ENCODE measurements at places on chromosomes 2 and 18.
A peak's percentile ranks its signal among the peaks of the same experiment; 100 is the strongest.

- DNase-seq = no peak
These were observed 35.7 kb downstream of the ODC1 start for GRCh38 chr2:10412380-10412779.

GRCh38 chr2:182951948-182952663, 85.7 kb upstream of the FRZB start:
- no peak for DNase-seq

DNA sequence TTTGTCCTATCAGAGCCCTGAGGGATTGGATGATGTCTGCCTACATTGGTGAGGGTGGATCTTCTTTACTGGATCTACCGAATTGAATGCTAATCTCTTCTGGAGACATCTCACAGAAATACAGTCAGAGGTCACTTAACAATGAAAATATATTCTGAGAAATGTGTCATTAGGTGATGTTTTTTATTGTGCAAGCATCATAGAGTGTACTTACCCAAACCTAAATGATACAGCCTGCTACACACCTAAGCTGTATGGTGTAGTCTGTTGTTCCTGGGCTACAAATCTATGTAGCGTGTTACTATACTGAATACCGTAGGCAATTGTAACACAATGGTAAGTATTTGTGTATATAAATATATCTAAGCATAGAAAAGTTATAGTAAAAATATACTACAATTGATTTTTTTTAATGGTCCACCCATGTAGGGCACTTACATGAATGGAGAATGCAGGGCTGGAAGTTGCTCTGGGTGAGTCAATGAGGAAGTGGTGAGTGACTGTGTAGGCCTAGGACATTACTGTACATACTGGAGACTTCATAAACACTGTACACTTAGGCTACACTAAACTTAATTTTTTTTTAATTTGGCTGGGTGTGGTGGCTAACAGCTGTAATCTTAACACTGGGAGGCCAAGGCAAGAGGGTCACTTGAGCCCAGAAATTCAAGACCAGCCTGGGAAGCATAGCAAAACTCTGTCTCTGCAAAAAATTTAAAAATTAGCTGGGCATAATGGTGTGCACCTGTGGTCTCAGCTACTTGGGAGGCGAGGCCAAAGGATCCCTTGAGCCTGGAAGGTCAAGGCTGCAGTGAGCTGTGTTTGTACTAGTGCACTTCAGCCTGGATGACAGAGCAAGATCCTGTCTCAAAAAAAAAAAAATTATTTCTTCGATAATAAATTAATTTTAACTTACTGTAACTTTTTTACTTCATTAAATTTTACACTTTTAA, 226.3 kb upstream of the UBE2E3 start:
- no peak for DNase-seq

DNA sequence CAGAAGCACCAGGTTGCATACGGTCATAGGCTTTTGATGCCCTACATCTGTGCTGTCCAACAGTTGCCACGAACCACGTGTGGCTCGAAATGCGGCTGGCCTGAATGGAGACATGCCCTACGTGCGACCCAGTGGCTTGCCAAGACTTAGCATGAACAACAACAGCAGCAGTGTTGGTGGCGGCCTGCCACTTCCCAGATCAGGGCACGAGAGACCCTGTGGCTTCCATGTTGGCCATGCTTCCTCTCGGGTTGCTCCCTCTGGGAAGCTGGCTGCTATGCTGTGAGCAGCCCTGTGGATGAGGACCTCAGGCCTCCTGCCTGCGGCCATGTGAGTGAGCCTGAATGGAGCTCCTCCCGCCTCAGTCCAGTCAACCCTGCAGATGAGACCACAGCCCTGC, 212.3 kb downstream of the HDAC4 start:
- no peak for DNase-seq

- no peak for DNase-seq
These were observed 15.3 kb upstream of the ID2 start for GRCh38 chr2:8666581-8666980.

DNA sequence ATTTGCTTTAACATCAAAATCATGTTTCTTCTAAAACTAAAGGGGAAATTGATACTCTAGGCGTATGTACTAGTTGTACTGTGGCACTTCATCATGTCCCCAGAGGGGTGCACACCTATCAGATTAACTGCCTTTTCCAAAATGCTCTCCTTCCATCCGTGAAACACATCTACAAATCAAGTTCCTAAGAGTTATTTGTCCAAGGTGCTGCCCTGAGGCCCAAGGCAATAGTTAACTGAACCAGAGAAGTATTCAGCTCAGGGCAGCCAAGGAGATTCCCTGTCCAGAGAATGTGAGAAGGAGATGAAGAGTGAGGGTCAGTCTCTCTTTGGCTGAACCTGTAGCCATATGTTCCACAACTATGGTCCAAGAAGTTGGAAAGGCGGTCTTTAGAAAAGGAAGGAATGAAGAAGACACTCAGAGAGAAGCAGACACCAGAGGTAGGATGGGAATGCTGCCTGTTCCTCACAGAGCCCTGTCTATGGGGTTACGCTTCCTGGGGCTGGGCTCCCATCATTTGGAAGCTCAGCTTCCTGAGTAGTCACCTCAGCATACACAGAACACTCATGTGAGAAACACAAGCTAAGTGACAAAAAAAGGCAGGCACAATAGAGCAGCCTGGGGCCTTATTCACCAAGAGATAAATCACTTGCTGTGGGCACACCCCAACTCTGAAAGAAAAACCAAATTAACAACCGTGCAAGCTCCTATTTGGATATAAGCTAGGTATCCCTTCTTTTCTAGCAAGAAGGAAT, 55.6 kb downstream of the ANKRD44 start:
- no peak for DNase-seq

DNA sequence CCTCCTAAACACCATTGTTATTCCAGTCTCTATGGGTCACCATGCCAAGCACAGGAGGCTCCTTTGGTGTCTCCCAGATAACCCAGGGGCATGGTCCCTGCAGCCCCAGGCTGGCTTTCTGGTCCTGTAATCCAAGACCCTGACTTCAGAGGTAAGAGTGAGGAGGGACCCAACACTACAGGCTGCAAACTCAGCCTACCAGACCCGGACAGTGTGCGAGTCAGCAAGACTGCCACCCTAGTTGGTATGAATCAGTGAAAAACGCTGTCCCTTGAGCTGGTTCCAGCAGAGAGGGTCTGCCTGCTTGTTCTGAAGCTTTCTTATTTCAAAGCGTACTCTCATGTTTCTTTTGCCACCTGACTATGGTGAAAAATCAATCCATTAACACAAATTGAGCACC, 47.6 kb upstream of the ZFP36L2 start:
- DNase-seq = no peak

GRCh38 chr2:173545364-173545763, 190.7 kb downstream of the CDCA7 start:
- peak; percentile 32 for DNase-seq

DNA sequence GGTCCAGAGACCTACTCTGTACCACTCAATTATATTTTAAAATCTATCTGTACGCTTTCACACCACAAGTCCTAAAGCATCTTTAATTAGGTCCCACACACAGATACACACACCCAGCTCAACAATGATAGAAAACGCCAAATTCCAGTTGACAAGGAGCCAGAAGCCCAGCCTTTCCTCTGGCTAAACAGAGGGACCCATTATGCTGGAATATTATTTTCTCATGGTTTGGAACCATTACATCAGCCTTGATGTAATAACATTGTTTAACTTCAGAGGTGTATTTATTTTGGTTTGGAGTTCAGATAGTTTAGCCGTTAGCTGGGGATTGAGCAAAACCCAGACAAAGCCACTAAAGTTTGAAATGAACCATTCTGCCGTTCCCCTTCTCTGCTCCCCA, 14.0 kb upstream of the INHBB start:
- no peak for DNase-seq

- DNase-seq = no peak
These were observed 25.6 kb upstream of the TGIF1 start for GRCh38 chr18:3424280-3424890.

DNA sequence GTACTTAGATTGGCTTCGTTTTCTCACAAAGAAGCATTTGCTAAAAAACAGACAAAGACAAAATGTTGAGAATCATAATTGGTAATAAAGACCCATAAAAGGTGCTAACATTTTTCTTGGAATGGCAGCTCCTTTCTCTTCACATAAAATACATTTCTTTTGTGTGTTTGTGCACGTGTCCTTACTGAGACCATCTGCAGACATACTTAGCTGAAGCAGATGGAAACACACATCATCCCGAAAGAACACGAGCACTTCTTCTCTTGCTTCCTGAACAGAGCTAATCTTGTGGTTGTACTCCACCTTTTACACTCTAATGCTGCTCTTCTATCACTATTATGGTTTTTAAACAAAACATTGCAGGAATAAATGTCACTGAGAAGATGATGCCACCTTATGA, 142.5 kb downstream of the SPHKAP start:
- no peak for DNase-seq

GRCh38 chr2:106306387-106306786, 112.3 kb upstream of the UXS1 start:
- no peak for DNase-seq

GRCh38 chr2:40016151-40016885, 237.3 kb upstream of the THUMPD2 start:
- no peak for DNase-seq

DNA sequence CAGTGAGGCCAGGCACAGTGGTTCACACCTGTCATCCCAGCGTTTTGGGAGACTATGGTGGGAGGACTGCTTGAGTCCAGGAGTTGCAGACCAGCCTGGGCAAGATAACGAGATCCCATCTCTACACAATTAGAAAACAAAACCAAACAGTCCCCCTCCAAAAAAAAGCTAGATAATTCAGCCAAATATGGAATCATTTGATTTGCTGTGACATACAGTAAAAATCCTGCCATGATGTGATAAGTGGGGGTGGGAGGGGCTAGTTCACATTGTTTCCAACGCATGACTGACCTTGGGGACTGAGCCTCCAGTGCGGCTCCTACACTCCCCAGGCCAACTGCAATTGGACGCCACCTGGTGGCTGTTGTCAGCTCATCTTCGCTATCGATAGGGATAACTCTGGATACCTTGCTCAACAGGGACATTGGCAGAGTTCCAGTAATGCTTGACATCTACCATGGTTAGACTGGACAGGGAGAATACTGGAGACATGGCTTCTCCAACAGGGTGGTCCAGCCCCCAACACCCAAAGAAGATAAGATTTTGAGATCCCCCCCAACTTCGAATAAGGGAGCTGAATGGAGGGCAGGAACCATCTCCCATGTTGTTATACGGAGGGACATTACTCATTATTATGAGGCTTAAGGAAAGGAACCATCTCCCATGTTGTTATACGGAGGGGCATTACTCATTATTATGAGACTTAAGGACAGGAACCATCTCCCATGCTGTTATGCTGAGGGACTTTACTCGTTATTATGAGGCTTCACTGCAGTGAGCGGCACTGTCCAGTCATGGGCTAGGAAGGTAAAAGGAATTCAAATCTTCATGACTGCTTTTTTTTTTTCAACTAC, 135.9 kb downstream of the TGIF1 start:
- peak; percentile 67 for DNase-seq

DNA sequence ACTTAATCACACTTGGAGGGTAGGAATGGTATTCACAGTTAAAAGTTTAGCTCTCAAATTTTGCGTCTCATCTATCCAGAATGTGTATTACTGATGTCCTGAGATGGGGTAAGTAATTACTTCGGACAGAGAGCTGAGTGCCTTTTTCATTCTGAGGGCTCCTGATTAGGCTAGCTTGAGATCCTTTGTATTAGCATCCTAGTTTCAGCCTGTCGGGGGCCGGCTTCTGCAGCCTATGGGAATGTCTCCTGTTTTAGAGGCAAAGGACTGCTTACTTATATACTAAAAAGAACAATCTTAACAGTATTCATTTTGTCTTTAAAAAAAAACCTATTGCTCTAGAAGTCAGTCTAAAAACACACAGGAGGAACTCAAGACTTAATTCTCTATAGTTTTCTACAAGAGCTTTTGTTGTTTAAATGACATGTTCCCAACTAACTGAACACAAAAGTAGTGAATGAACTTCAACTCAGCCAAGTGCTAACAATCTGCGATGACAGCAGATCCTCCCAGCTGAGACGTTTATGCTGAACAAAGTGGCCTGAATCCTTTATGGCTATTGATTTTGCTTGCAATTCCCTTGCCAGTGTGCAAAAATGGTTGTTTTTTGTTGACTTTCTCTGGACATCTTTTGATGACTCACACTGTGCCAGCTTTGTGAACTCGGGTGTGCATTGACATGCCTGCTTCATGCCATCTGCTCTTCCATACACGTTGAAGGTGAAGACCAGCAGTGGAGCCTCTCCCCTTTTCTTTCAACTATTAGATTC, 118.7 kb downstream of the LYPD6B start:
- no peak for DNase-seq

- peak; percentile 6 for DNase-seq
These were observed 258.5 kb downstream of the DOK6 start for GRCh38 chr18:69659142-69659651.

GRCh38 chr2:150944315-150944714, 317.3 kb downstream of the RBM43 start:
- no peak for DNase-seq

- no peak for DNase-seq
These were observed 126.3 kb upstream of the SERTAD2 start for GRCh38 chr2:64780041-64780440.

- no peak for DNase-seq
These were observed 45.6 kb downstream of the MREG start for GRCh38 chr2:215967590-215968378.

- no peak for DNase-seq
These were observed 22.1 kb downstream of the CHCHD5 start for GRCh38 chr2:112606547-112606946.

DNA sequence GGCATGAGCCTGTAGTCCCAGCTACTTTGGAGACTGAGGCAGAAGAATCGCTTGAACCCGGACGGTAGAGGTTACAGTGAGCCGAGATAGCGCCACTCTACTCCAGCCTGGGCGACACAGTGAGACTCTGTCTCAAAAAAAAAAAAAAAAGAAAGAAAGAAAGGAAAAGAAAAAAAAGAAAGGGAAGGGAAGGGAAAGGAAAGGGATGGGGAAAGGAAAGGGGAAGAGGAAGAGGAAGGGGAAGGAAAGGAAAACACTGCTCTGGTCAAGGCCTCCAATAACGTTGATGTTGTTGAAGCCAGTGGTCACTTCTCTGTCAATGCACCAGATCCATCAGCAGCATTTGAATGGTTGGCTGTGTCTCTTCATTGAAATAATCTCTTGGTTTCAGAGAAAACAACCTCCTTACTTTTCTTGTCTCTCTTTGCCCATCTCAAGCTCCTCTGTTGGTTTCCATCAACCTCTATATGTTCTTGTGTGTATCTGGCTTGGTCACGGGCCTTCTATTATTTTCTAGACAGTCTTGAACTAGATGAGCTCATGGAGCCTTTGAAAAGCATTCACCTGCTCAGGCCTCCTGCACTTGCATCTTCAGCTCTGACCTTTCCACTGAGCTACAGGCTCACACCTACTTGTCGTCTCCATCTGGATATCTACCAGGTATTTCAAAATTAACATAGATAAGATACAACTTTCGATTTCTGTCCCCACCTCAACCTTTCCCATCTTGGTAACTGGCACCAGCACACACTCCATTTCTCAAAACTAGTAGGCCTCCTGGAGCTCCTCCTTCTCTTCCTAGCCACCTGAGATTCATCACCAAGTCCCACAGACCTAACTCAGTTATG, 69.4 kb upstream of the LAPTM4A start:
- DNase-seq = no peak

DNA sequence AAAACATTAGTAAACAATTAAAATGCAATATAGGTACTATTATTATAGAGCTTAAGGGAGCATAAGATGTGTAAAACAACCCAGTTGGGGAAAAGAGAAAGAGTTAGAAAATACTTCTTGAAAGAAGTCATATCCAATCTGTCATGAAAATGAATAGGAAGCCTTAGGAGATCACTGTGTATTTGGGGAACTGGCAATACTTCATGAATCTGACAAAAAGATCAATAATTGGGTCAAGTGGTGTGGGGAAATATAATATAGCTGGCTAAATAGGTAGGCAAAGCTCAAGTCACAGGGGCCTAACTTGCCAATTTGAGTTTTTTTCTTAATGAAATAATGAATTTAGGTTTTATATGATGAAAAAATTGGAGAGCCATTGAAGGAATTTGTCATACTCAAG, 14.4 kb downstream of the DNAJC10 start:
- no peak for DNase-seq
